ENCODE measurements at places on chromosomes 12 and 14. TPM values are rescaled to one million over a fixed set of nuclear protein-coding genes. Genes with fewer than 3 reads are reported as not detected.
A peak's percentile ranks its signal among the peaks of the same experiment; 100 is the strongest.

Gene STRAP
- total RNA-seq = 133 TPM

Gene B4GALNT1
- total RNA-seq = 0.18 TPM

Gene ANO6
- total RNA-seq = 46.7 TPM

Gene TCTN2
- 13.6 TPM for total RNA-seq

Gene RAB15
- 3.3 TPM for total RNA-seq

Gene FIGNL2
- total RNA-seq = under 0.01 TPM

GRCh38 chr12:77031745-77032144 is 33.6 kb downstream of the E2F7 start:
- H3K27me3 ChIP-seq = no peaks in the 10 kb centered on the region
- H3K36me3 ChIP-seq = peaks cover 4% of the 10 kb centered on the region
- peak; percentile 61 for DNase-seq
- H3K4me3 ChIP-seq = no peak overlapping the region
- H3K4me1 ChIP-seq = peaks cover 4% of the 10 kb centered on the region

DNA sequence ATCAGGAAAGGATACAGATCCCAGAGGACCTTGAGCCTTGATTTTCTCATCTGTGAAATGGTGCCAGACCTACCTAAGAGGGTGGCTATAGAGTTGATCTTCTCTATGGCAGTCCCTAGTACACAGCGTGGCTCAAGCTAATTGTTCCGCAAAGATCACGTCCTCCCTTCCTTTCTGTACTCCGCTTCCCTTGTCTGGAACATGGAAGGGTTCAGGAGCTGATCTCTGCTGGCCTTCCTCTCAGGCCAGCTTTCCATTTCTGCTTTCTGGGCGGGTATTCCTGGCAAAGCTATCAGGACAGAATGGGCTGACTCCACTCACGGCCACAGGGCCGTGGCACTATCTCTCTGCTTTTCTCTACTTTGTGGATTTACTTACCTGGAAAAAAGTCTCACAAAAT is 6.5 kb downstream of the CAMKK2 start:
- no peak overlapping the region for H3K27ac ChIP-seq
- H3K4me3 ChIP-seq = no peak overlapping the region
- DNase-seq = no peak
- H3K27me3 ChIP-seq = no peaks in the 10 kb centered on the region
- no peaks in the 10 kb centered on the region for H3K36me3 ChIP-seq
- peaks cover 9% of the 10 kb centered on the region for H3K4me1 ChIP-seq

DNA sequence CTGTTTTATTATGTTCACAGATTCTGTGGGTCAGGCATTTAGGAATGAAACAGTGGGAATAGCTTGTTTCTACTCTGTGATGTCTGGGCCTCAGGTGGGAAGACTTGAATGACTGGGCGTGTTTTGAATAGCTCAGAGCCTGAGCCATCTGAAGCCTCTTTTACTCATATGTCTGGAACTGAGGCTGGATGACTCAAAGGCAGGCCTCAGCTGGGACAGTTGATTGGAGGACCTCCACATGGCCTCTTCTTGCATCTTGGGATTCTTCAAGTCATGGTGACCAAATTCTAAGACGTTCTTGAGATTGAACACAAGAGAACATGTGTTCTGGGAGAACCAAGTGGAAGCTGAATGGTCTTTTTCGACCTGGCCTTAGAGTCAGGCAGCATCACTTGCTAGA is 45.8 kb upstream of the TBX3 start:
- H3K27me3 ChIP-seq = no peaks in the 10 kb centered on the region
- DNase-seq = peak; percentile 87
- no peak overlapping the region for H3K4me3 ChIP-seq
- no peaks in the 10 kb centered on the region for H3K4me1 ChIP-seq
- no peak overlapping the region for H3K27ac ChIP-seq
- H3K36me3 ChIP-seq = no peaks in the 10 kb centered on the region

DNA sequence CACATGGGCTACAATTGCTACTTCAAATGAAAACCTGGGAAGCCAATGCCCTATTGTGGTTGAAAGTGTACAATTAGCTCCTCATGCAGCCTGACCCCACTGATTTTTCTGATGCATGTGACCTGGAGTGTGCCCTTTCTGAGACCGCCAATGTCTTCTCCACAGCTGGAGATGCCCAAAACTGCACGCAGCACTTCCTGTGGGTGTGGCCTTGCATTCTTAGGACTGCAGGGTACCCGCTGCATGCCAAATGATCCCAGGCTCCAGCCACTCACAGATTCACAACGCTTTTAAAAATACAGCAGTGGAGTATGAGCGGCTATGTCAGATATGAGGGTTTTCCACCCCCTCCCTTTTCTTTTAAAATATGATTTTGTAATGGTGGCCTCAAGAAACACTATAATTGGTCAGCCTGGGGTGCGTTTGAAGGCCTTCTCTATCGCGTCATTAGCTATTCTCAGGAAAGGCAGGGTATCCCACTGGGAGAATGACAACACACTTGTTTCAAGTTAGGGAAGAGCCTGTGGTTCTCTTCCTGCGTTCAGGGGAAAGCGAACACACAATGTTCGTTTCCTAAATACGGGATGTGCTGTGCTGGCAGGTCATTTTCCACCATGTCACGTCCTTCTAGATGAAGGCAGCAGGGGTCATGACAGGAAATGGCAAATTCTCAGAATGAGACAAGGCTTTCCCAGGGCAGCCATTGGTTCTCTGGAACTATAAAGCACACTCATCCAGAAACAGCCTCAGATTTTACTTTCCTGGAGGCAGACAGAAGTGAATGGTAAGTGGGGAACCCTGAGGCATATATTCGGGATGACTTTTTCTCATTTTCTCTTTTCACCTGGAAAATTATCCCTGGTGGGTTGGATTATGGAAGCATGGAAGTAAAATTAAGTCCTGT is at the start of gene APOLD1:
Gene APOLD1, plus strand, starts transcription at position 749 of the 904 bp plus-strand sequence. Its CDS starts 33 bp downstream, at position 782.
- H3K4me3 ChIP-seq = peak within 1 kb of the TSS; percentile 53
- DNase-seq = no peak
- H3K27ac ChIP-seq = no peak within 1 kb of the TSS
- H3K4me1 ChIP-seq = peaks cover 13% of the 10 kb centered on the region

- H3K36me3 ChIP-seq = no peaks in the 10 kb centered on the region
- peaks cover 7% of the 10 kb centered on the region for H3K4me1 ChIP-seq
- no peak overlapping the region for H3K27ac ChIP-seq
- H3K27me3 ChIP-seq = no peaks in the 10 kb centered on the region
- no peak overlapping the region for H3K4me3 ChIP-seq
- DNase-seq = peak; percentile 45
Measured at GRCh38 chr14:50031602-50032313, 84.6 kb downstream of the VCPKMT start.

DNA sequence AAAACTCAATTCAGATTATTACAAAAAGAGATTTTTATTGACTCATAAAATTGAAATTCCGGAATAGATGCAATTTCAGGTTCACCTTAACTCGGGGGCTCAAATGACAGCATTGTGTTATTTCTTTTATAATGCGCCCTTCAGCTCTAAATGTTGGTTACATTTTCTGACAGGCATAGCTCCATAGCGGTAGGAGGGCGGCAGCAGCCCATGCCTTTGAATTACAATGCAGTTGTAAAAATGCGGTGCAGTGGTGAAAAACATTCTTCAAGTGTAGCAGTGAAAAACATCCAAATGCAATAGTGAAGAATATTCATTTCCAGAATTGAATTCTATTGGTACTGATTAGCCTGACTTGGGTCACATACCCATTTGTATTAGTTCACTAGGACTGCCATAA is 215.3 kb upstream of the PKP2 start:
- H3K4me3 ChIP-seq = no peak overlapping the region
- H3K27ac ChIP-seq = no peak overlapping the region
- H3K27me3 ChIP-seq = no peaks in the 10 kb centered on the region
- DNase-seq = no peak

GRCh38 chr14:24167469-24168114 is 4.3 kb upstream of the REC8 start:
- no peaks in the 10 kb centered on the region for H3K4me1 ChIP-seq
- DNase-seq = no peak
- peaks cover 55% of the 10 kb centered on the region for H3K36me3 ChIP-seq
- H3K27ac ChIP-seq = no peak overlapping the region
- no peaks in the 10 kb centered on the region for H3K27me3 ChIP-seq

GRCh38 chr14:34776611-34777010 is 62.2 kb upstream of the CFL2 start:
- no peaks in the 10 kb centered on the region for H3K27me3 ChIP-seq
- peaks cover 13% of the 10 kb centered on the region for H3K36me3 ChIP-seq
- no peak for DNase-seq
- no peak overlapping the region for H3K4me3 ChIP-seq

DNA sequence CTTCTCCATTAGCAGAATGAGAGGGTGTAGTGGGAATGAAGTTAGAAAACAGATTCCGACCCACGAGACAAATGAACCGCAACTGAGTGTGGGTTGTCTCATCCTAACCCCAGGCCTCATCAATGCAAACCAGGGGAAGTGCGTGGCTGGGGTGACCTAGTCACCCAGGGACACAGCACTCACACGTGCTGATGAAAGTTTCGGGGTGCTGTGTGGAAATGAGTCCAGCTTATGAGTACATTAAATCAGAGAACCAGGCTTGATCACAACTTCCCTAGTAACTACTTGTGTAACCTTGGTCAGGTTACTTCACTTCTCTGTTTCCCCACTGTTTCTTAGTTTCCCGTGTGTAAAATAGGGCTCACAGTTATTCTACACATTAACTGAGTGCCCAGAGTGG is 95.4 kb upstream of the CDKN3 start:
- H3K4me3 ChIP-seq = no peak overlapping the region
- no peaks in the 10 kb centered on the region for H3K4me1 ChIP-seq
- H3K27me3 ChIP-seq = peaks cover 45% of the 10 kb centered on the region
- no peak overlapping the region for H3K27ac ChIP-seq

- no peak for DNase-seq
- no peaks in the 10 kb centered on the region for H3K27me3 ChIP-seq
- H3K36me3 ChIP-seq = peaks cover 74% of the 10 kb centered on the region
- peaks cover 14% of the 10 kb centered on the region for H3K4me1 ChIP-seq
- H3K27ac ChIP-seq = 0 out of 2 replicates have a peak overlapping the region, but pooled peaks have one; percentile 10
Measured at GRCh38 chr14:101063121-101063520, 159.6 kb upstream of the RTL1 start.

- H3K27me3 ChIP-seq = peaks cover 39% of the 10 kb centered on the region
- no peaks in the 10 kb centered on the region for H3K36me3 ChIP-seq
- H3K4me1 ChIP-seq = no peaks in the 10 kb centered on the region
- no peak for DNase-seq
Measured at GRCh38 chr14:51209457-51209856, 30.6 kb upstream of the TMX1 start.

DNA sequence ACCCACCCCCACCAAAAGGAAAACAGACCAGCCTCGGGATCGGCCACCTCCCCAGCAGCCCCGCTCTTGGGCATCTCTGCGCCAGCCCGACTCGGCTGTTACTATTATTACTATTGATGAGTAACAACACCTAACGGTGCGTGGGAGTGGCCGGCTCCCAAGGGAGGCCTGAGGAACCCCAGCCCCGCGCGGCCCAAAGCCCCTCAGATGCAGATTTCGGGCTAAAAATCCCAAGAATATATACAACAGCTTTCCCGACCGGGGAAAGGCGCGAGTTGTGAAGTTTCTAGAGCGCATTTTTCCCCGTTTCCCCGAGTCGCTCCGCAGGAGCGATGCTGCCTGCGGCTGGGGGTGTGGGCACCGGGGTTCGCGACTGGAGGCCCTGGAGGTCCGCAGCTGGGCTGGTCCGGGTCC is 565 bp downstream of the NT5DC3 start:
- H3K27ac ChIP-seq = peak overlapping the region; percentile 51
- peaks cover 9% of the 10 kb centered on the region for H3K4me1 ChIP-seq
- peak; percentile 25 for DNase-seq
- peak overlapping the region; percentile 95 for H3K4me3 ChIP-seq

DNA sequence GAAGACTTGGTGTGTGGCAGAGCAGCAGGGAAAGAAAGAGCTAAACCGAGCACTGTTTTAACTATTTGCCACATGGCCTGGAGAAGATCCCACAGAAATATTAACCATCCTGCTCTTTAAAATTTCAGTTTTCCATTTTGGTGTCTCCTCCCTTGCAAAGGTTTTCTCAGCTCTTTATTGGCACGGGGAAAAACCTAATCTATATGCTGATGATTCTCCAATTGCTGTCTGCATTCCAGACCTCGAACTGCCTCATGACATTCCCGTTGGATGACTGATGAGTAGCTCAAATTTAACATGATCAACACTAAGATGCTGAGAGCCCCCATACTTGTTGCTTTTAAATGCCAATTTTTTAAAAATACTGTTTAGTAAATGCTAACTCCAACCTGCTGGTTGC is 115.0 kb downstream of the EMP1 start:
- no peak overlapping the region for H3K27ac ChIP-seq
- no peaks in the 10 kb centered on the region for H3K36me3 ChIP-seq
- no peak for DNase-seq
- no peaks in the 10 kb centered on the region for H3K4me1 ChIP-seq
- H3K27me3 ChIP-seq = peaks cover 3% of the 10 kb centered on the region

DNA sequence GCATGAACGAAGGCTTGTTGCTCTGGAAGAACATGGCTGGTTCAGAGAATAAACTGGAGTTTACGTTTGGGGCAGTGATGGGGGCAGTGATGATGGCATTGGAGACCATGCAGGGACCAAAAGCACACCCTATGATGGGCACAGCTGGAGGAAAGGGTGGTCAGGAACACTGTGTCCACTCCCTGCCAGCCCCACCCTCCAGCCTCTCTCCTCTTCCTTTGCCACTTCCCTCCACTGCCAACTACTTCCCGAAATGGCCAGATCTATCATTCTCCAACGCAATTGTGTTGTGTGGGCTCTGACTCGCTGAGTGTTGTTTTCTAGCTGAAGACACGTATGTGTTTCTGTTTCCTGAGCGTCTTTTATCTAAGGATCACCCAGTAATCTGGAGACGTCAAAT is 39.3 kb upstream of the GSG1 start:
- no peak for DNase-seq
- no peaks in the 10 kb centered on the region for H3K4me1 ChIP-seq
- H3K27me3 ChIP-seq = no peaks in the 10 kb centered on the region

DNA sequence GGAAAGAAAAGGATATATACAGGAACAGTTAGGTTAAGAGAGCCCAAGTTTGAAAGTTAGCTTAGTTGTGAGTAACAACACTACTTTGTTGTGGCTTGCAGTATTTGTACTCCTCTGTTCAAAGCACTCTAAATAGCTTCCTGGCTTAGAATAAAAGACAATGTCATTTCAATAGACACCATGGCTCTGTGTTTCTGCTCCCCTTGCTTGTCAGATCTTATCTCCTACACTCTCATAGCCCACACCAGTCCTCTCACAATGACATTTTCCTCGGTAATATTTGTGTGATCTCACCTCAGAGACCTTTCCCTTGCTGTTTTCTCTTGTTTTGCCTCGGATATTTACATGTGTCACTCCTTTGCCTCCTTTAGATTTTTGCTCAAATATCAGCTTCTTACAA is 418.4 kb downstream of the MDGA2 start:
- no peaks in the 10 kb centered on the region for H3K36me3 ChIP-seq
- no peaks in the 10 kb centered on the region for H3K27me3 ChIP-seq
- no peak overlapping the region for H3K4me3 ChIP-seq
- H3K27ac ChIP-seq = no peak overlapping the region
- H3K4me1 ChIP-seq = no peaks in the 10 kb centered on the region

All from IMR-90 (cell line).